ENCODE measurements at places on chromosomes 4 and X.

DNA sequence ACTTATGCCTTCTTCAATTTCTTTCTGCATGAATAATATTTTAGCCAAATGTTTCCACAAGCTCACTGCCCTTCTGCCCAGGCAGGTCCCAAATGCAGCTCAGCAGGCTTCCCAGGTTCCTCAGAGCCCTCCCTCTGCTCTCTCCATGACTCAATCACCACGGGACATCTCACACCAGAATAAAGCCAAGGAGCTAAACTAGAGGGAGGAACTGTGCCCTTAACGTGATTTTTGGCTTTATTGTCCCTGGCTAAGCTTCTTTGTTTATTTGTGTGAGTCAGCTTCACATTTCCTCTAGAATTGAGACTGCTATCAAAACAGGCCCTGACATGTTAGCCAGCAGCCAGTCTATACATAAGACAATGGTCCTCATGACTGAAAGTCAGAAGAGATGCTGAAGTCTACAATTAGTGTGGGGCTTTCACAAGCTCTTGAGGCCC lies 186.4 kb upstream of the GALNT7 start:
- DNase-seq, result no peak

- DNase-seq, result no peak
These were observed 145.4 kb upstream of the MED14 start for GRCh38 chrX:40880712-40881111.

DNA sequence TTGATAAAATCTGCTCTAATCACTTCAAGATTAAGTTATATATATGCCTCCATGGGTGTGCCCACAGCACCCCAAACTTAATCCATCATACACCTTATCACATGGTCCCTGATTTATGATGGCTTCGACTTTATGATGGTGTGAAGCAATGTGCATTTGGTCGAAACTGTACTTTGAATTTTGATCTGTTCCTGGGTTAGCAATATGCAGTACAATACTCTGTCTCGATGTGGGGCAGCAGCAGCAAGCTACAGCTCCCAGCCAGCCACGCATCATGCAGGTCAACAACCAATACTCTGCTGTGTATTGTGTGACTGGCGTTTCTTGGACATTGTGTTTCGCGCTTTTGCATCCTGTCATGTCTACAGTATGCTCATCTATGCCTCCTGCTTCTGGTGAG lies 62.6 kb downstream of the MCUB start:
- DNase-seq, result no peak

GRCh38 chrX:9171841-9172463 lies 138.0 kb upstream of the FAM9B start:
- no peak for DNase-seq
